Amygdala (tissue), 56 donors: ENCODE measurements at places on chromosomes 1 and 21.

GRCh38 chr1:79848316-79848715 lies 841.8 kb upstream of the ADGRL4 start:
- no peak for DNase-seq

- no peak for DNase-seq
Measured at GRCh38 chr1:53172426-53173128, 24.0 kb upstream of the CPT2 start.

- DNase-seq: no peak
Measured at GRCh38 chr1:212759683-212760082, 31.9 kb downstream of the NSL1 start.

DNA sequence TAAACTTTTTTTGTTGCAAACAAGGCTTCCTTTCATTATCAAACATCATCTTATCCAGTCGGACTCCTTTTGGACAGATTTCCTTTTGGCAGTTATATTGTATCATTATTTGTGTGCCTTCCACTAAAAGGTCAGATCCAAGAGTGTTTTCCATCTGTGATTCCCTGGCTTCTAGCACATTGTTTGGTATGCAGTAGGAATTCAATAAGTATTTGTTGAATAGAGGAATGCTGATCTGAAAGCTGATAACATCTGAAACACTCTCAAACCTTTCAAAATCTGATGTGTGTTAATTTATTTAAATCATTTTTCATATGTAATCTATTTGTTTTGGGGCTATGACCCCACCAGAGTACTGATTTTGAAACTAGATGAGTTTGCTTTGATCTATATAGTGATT lies 39.0 kb downstream of the NDC1 start:
- DNase-seq: no peak

- no peak for DNase-seq
Measured at GRCh38 chr1:167454304-167454893, 63.9 kb downstream of the CD247 start.

DNA sequence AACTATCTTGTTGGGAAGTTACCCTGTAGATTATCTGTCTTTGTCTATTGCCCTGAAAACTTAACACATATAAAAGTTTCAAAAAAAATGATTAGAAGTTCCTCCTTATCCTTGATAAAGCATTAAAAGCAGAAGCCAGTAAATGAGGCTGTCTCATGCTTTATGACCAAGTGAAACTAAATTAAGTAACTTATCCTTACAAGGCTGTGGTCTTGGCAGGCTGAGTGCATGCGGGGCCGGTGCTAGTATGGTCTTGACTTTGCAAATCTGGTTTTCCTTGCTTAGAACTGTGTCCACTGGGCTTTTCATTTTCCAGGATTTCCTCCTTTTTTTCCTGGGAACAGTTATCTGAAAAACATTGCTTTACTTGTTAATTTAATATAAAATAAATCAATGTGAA lies 43.1 kb downstream of the PCNX2 start:
- no peak for DNase-seq

DNA sequence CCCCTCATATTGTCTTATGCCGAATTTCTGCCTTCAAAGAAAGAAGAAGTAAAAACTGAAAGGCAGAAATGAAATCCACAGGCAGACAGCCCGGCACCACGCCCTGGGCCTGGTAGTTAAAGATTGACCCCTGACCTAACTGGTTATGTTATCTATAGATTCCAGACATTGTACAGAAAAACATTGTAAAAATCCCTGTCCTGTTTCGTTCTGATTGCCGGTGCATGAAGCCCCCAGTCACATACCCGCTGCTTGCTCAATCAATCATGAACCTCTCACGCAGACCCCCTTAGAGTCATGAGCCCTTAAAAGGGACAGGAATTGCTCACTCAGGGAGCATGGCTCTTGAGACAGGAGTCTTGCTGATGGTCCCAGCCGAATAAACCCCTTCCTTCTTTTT lies 49.3 kb downstream of the JMJD4 start:
- no peak for DNase-seq

DNA sequence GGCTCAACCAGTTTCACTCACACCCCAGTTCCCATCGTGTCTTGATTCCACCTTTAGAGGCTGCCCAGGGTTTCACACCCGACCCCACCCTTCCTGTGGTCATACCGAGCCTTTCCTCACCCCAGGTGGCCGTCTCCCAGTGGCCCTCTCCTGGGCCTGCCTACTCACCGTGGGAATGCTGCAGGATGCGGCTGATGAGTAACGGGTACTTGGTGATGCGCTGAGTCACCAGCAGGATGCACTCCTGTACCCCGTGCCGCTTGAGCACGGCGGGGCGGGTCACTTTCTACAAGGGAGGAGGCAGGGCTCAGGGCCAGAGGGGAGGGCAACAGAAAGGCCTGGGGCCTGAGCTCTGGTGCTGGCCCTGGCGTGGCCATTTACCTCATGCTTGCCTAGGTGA lies 16.4 kb downstream of the ARHGEF2 start:
- DNase-seq: peak; percentile 18

- DNase-seq: no peak
Measured at GRCh38 chr1:246219508-246220030, 287.5 kb downstream of the SMYD3 start.

DNA sequence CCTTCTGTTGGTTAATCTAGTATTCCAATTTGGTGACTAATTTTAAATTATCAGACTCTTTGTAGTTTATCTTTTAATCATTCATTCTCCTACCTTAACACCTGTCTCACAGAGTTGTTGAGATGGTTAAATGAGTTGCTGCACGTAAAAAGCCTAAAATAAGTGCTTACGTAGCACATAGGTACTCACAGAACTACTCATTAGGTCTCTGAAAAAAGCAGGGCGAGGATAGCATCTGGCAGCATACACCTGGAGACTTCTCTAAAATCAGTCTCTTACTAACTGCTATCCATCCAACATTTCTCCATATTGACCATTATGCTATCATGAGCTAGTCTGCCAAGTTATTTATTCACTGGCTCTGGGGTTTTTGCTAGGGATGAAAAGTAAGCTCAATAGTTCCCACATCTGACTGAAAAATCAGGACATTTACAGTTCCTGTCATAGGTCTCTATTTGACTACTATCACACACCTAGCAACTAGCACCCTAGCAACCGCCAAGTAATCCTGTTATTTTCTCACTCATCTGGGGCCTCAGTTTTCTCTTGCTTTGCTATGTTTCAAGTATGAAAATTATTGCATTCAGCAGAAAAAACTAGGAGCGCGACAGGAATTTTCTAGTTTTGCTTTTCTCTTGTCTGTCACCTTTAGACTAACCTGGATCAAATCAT lies 11.2 kb downstream of the CSDE1 start:
- DNase-seq: no peak

- DNase-seq: no peak
Measured at GRCh38 chr1:167460836-167461235, 57.5 kb downstream of the CD247 start.

- DNase-seq: no peak
Measured at GRCh38 chr1:27556435-27556780, 47.5 kb downstream of the AHDC1 start.

DNA sequence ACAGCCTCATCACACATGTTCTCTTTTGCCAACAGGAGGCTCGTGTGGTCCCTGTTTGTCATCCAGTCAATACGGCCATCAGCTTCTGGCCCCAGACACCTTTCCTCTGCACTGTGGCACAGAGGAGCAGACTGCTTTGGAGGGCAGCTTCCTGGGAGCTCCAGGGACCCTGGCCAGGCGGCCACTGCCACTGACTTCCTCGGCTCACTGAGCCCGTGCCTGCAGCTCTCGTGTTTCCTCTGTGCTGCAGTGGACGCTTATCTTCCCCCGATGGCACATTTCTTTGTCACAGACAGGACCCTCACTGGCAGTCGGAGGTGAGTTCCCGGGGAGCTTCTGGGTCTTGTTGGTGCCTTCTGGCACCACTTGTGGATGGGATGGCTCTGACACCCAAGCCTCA lies 67.0 kb upstream of the DIRAS3 start:
- DNase-seq: no peak

GRCh38 chr1:216758161-216758560 lies 34.9 kb upstream of the ESRRG start:
- DNase-seq: no peak

DNA sequence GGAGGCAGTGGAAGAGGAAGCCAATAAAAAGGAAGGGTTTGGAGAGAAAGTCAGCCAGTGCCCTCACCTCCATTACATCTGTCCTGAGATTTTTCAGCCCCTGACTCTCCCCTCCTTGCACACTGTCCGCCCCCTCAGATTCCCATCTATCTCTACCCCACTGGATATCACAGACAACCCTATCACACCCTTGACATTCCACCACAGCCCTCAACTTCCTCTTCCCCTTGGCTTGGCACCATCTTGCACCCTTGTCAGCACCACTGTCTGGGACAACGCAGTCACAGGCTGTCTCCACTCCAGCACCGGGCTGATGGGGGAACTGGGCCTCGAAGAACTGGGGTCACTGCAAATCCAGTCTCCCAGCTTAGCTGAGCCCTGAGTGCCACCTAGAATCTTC lies 14.2 kb upstream of the PLEKHA6 start:
- no peak for DNase-seq

GRCh38 chr1:197595304-197595904 lies 179.9 kb downstream of the DENND1B start:
- DNase-seq: no peak

DNA sequence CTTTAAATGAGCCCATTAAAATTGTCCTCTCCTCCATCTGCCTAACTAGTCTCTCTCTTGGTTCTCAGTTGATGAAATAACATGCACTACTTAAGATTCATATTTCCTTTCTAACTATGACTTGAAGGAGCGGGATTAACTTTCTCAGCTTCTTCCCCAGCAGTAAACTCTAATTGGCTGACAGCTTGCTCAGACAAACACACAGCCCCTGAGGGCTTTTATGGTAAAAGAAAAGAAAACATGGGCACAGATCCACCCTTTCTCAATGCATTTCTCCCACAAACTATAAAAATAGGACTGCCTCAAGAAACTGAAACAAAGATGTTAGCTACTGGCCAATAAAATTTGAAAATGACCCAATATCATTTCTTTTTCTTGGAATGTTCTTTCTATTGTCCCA lies 703.1 kb downstream of the ADGRL2 start:
- no peak for DNase-seq

DNA sequence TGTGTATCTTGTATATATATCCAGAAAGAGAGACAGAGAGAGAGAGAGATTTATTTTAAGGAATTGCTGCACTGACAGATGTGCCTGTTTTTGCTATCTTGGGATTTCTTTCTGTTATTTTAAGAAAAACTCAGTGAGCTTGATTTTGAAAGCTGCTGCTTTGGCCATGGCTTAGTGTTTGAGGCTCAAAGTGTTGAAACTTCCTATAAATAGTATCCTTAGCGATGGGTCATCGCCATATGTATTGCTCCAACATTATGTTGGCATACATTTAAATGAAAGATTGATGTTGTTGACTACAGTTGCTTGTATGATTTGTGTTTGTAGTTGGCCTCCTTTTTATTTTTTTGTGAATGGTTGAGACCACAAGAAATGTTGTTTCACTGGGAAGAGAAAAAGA lies 29.0 kb upstream of the NTPCR start:
- no peak for DNase-seq

DNA sequence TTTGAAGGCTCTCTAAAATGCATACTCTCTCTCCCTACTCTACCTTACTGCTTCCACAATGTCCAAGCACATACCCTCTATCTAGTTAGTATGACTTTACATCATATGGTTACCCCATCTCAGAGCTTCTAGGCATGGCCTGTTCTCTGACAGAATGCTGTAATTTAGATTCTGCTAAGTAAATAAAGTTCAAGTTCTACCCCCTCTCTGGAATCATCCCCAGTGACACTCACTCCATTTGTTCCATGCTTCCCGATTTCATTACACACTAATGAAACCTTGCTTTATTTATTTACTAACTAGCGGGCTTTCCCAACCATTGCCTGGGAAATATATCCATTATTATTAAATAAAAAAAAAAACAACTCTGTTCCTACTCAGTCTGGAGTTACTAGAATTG lies 7.3 kb downstream of the CRYZL1 start:
- DNase-seq: no peak

- no peak for DNase-seq
Measured at GRCh38 chr1:212294983-212295382, 9.8 kb downstream of the PPP2R5A start.

DNA sequence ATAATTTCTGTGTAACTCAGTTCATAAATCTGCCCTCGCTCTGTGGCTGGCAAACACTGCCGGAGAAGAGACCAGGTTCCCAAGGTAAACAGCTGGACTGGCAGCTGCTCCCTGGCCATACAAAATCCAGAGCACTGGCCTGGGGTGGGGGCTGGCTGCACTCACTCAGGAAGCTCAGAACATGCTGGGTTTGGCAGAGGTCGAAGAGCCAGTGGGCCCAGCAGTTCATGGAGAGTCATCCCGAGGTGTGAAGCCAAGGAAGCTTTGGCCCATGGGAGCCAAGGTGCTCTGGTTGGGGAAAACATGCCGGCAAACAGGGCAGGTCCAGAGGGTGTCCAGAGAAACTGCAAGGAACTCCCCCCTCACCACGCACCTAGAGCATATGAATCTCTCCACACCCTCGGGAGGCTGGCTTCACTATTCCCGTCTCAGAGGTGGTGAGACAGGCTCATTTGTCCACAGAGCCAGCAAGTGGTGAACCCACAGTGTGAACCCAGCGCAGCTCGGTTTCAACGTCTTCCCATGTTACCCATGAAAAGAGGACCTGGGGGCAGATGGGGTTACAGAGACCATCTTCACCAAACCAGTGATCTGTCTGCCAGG lies 102.4 kb downstream of the DMRTB1 start:
- no peak for DNase-seq

DNA sequence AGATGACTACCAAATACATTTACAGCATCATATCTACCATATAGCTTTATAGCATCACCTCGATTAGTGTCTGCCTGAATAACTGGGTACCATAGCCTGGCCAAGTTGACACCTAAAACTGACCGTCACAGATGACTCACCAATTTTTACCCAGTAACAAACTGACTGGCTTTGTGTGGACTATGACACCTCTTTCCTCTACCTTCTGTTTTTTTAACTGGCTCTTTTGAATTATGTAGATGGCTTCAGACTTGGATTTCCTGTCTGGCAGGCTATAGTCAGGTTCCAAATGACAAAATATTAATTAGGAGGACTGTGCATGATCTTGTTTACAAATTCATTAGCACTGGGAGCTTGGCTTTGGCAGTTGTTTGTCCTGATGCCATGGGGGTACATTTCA lies 360.3 kb downstream of the TGFB2 start:
- no peak for DNase-seq

DNA sequence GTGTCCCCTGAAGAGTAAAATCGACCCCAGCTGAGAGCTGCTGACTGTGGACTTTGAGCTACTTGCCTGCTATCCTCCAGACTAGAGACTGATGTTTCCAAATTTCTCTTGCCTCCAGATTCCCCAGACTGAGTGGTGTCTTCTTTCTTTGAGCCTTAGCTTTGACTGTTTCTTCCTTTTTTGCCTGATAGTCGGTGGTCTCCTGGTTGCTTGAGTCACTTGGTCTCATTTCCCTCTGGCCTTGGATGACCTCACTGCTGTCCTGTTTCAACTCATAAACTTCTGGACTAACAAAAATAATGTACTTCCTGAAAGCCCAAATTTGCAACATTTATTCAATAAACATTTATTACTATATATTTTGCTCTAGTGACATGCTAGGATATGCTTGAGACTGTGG lies 52.9 kb upstream of the DIPK1A start:
- no peak for DNase-seq
